ENCODE measurements at places on chromosomes 16 and 17.

GRCh38 chr16:558298-559020 is 1.7 kb upstream of the PRR35 start:
- DNase-seq: no peak

DNA sequence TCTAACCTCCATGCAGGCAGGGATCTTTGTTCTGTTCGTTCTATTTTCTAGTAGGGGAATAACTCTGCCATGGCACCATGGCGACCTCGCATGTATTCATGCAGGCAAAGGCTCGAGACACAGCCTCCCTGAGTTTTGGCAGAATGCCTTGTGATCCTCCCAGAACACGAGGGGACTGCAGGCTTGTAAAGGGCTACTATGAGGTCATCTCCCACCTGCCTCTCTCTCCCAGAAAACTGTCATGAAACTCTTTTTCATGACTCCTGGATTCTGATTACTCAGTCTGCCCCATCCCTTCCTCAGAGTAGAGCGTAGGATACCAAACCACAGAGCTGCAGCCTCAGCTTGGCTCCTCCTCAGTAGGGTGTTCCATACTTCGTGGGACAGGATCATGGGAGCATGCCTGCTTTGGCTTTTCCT is 64.3 kb downstream of the IGF2BP1 start:
- no peak for DNase-seq

DNA sequence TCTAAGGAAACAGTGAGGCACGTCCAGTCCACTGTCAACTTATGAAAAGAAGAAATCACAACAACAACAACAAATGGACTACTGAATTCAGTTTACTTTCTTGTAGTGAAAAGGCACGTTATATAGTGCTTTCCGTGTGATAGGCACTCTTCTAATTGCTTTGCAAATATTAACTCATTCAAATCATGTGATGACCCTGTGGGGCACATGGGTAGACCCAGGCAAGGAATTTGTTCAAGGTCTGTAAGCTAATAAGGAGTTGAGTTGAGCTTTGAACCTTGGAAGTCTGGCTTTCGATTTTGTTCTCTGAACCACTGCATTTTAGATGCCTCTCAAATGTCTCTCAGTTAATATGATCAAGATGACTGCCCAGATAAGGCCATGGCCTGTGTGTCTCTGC is 295.1 kb upstream of the RBFOX1 start:
- DNase-seq: no peak

DNA sequence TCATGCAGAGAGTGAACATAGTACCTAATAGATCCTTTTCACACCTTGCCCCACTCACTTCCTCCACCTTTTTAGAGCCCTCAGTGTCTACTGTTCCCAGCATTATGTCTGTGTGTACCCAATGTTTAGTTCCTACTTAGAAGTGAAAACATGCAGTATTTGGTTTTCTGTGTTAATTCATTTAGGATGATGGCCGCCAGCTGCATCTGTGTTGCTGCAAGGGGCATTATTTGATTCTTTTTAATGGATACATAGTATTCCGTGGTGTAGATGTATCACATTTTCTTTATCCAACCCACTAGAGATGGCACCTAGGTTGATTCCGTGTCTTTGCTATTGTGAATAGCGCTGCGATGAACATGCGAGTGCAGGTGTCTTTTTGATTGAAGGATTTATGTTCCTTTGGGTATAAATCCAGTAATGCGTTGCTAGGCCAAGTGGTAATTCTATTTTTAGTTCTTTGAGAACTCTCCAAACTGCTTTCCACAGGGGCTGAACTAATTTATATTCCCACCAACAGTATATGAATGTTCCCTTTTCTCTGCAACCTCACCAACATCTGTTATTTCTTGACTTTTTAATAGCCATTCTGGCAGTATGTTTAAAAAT is 47.1 kb downstream of the HLF start:
- DNase-seq: no peak

GRCh38 chr17:14070344-14070984 is 1.2 kb downstream of the COX10 start:
- DNase-seq: no peak

GRCh38 chr17:20207262-20207985 is 198.3 kb downstream of the SPECC1 start:
- no peak for DNase-seq

DNA sequence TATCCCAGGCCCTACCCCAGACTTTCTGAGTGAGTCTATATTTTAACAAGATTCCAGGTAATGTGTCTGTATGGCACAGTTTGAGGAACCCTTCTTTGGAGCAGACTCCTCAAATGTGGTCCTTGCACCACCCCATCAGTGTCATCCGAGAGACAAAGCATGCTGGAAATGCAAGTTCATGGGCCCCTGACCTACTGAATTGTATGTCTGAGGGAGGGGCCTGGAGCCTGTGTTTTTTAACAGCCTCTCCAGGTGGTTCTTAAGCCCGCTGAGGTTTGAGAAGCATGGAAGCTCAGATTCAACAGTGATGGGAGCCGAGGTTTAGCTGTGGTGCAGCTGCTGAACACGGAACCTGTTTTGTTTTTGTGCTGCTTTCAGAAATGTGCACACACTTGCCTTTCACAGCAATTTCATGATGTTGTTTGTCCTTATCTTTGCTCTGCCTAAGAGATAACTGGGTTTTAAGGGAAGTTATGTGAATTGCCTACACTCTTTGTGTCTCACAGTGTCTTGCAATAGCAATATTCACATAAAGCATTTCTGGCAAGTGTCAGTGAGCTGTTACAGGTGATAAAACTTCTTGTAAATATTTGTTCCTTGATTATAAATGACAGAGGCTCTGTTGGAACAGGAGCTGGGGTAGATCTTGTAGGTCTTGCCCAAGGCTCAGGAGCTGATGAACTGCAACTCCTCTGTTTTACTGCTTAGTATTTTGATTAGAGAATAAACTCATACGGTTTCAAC is 32.0 kb upstream of the IL34 start:
- no peak for DNase-seq

Measured in dermis blood vessel endothelial cell (primary cell).